ENCODE measurements at places on chromosomes 4 and X. TPM values are rescaled to one million over a fixed set of nuclear protein-coding genes. Genes with fewer than 3 reads are reported as not detected.

Gene PRRG3
- 0.91 TPM for total RNA-seq

Gene P2RY4
- total RNA-seq: 0.23 TPM

DNA sequence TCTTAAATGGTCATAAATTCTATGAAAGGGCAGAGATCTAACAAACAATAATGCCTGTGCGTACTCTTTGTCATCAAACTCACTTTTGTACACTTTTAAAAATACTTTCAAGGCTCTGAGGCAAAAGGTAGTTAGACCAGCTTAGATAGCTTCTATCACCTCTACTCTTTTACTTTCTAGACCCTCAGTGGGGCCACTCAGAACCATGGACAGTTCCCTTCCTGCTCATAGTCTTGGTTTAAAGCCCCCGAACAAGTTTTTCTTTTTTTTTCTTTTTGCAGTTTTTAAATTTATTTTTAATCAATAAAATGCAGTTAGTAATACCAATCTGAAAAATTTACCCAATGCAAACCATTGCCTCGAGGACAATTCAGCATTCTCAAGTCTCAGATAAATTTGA, 460.5 kb upstream of the CNKSR2 start:
- DNase-seq: no peak

DNA sequence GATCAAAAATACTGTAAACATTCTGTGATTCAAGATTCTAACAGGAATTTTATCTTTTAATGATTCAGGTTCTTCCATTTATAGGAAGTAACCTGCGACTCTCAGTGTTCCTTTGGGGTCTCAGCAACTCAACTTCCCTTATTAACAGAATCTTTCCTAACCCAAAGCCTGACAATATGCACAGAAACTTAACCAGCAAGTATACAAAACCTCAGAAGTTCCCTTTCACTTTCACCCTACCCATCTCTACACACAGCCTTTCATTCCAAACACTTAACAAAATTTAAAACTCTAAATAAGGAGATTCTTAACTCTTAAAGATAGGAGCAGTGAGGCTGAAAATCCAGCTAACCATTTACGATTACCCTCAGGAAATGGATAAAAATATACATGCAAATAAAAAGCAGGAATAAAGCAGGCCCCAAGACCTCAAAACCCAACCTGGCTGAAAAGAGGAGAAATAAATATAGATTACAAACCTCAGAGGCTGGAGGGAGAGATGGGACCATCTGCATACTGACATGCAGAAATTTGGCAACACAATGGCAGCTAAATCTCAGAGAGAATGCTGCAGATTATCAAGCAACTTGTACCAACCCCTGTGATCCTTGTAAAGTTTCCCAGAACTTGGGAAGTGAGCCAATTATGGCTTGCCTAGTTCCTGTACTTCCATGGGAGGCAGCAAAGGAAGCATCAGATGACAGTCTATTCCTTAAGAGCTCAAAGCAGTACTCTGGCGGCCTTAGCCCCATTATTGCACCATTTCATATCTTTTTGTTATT, 101.0 kb downstream of the ATP11C start:
- DNase-seq: no peak

Gene HERC5
- total RNA-seq: 4.0 TPM

- DNase-seq: no peak
Measured at GRCh38 chr4:139654516-139654915, 11.1 kb upstream of the MGST2 start.

Gene EDA2R
- total RNA-seq: 3.4 TPM

Gene GUCY2F
- total RNA-seq: not detected

Gene IGFBP7
- 1,070 TPM for total RNA-seq

GRCh38 chrX:2698604-2699003, 7.5 kb downstream of the CD99 start:
- no peak for DNase-seq

Gene NONO
- 191 TPM for total RNA-seq

DNA sequence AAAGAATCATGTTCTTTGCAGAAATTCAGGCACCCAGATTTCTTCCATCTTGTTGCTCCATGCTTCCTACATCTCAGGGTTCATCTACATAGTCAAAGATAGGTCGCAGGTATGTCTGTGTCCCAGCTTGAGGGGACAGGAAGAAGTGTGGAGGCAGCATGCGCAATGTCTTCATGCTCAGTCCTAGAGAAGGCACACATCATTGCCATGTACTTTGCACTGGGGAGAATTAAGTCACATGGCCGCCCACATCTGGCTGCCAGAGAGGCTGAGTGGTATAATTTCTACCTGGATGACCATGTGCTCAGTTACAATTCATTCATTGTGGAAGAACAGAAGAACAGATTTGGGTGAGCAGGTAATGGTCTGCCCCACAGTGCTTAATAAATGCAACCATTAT, 54.1 kb downstream of the GAB1 start:
- no peak for DNase-seq

Gene SMIM10
- 11.8 TPM for total RNA-seq

DNA sequence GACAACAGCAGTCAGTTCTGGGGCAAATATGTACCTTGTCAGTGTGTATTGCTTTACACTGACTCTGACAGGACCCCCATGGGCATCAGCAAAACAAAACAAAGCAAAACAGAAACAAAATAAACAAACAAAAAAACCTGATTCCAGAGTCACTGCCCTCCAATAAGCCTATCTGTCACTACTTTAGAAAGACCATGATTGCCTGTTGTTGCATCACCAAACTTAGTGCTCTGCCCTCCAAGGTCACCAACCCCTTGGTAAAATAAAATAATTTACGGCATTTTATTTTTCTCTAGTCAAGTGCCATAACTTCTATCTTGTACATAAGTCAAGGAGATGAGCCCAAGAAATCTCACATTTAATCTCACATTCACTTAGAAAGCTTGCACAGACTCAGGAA, 120.9 kb upstream of the ADAMTS3 start:
- DNase-seq: no peak

GRCh38 chr4:25207997-25208396, 25.8 kb upstream of the PI4K2B start:
- no peak for DNase-seq

Gene SULT1E1
- total RNA-seq: not detected

DNA sequence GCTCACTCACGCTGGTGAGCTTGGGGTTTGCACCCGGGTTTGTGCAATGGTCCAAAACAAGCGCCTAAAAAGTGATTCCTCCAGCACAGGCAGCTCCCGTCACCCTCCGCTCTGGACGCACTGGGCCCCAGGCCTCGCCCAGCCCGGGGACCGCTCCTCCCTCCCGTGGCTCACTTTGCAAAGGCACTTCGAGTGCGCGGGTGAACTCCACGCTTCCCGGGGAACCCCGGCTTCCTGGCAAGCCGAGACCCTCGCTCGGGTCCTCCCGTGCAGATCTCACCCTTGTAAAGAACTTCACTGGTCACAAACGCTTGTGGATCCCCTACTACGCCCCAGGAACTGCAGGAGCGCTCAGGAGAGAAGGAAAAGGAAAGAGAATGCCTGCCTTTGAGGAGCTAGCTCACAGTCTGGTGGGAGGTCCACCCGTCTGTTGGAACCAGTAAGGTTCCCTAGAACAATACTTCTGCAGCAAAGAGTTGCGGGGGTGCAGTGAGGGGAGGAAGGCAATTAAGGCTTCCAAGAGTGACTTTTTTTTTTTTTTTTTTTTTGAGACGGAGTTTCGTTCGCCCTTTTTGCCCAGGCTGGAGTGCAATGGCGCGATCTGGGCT, at the start of gene CTPS2:
Gene CTPS2, minus strand, starts transcription at position 122 of the 608 bp plus-strand sequence. CDS start 9,767 bp downstream, outside the sequence.
- DNase-seq: no peak

GRCh38 chr4:20084488-20084887, 167.2 kb upstream of the SLIT2 start:
- no peak for DNase-seq

Gene TENM3
- 16.2 TPM for total RNA-seq

- no peak for DNase-seq
Measured at GRCh38 chr4:127410644-127411043, 222.1 kb upstream of the INTU start.

DNA sequence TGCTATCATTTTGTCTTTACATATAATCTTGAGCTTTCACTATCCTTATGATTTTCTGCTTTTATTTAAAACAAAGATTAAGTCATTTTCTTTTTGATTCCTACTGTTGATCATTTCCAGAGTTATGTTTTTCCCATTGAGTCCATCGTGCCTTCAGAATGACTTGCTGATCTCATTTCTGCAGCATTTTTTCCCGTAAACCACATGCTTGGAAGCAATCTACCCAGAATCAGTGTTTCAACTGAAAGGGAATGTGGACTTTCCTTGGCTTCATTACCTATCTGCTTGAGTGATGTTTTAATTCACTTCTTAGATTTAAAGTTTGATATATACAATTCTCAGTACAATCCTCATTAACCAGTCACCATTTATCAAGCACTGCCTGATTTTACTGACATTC, 192.4 kb upstream of the FSTL5 start:
- no peak for DNase-seq

GRCh38 chr4:128570387-128570975, 239.0 kb upstream of the JADE1 start:
- no peak for DNase-seq

GRCh38 chrX:9390693-9391368, 74.0 kb upstream of the TBL1X start:
- DNase-seq: no peak

DNA sequence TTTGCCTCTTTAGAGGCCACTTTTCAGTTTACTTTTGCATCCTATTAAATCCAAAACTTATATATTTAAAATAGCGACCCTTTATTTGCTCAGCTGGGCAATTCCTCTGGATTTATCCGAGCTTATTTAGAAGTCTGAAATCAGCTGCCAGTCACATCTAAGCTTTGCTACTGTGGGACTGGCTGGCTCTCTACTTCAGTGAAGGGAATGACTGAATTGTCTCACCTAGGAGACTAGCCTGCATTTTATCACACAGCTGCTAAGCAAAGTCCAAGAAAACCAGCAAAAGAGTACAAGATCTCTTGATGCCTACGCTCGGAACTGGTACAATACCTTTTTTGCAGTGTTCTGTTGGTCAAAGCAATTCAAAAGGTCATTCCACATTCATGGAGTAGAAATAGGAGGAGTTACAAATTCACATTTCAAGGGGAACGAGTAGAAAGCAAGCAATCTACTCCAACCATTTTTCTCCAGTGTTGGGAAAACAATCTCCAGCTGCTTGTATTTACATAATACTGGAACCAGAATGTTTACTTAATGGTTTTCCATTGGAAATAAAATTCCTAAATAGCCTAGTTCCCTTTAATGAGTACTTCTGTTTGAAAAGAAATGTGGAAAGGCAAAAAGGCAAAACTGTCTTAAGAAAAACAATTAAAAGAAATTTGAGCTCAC, 160.2 kb downstream of the MAGEB5 start:
- no peak for DNase-seq

Gene CXCL3
- total RNA-seq: not detected

- no peak for DNase-seq
Measured at GRCh38 chr4:92021203-92021602, 282.6 kb upstream of the GRID2 start.

DNA sequence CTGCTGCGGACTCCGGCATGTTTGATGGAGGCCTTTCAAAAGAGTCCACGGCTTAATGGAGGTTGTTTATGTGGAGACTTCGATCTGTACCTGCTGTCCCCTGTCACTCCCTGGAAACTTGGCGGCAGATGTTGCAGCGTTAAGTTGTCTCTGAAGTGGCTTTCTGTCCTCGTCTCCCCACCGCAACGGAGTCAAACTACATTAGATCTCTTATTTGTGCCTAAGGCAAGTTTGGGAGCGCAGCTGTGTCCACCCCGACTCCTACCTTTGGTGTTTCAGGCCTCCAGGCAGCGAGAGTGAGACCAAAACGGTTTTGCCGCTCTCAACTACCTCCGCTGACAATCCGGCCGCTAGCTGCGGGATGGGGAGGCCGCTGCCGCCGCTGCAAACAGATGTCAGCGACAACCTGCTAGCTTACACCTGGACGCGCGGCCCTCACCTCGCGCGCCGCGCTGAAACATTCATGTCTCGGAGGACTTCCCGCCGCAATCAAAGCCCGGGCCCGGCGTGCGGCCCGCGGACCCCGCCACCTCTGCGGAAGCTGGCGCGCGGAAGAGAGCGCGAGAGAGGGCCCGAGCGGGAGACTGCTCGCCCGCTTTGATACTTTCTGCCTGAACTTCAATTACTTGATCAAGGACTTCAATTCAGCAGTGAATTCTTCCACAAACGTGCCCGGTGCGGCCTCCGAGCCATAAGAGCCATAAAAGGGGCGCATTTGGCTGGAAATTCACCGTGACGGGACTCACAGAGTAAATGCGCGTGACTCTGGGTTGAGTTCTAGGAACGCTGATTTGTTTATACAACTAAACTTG, 108.4 kb downstream of the ANTXR2 start:
- no peak for DNase-seq

GRCh38 chr4:22500831-22501714, 14.8 kb downstream of the ADGRA3 start:
- DNase-seq: peak; percentile 62

DNA sequence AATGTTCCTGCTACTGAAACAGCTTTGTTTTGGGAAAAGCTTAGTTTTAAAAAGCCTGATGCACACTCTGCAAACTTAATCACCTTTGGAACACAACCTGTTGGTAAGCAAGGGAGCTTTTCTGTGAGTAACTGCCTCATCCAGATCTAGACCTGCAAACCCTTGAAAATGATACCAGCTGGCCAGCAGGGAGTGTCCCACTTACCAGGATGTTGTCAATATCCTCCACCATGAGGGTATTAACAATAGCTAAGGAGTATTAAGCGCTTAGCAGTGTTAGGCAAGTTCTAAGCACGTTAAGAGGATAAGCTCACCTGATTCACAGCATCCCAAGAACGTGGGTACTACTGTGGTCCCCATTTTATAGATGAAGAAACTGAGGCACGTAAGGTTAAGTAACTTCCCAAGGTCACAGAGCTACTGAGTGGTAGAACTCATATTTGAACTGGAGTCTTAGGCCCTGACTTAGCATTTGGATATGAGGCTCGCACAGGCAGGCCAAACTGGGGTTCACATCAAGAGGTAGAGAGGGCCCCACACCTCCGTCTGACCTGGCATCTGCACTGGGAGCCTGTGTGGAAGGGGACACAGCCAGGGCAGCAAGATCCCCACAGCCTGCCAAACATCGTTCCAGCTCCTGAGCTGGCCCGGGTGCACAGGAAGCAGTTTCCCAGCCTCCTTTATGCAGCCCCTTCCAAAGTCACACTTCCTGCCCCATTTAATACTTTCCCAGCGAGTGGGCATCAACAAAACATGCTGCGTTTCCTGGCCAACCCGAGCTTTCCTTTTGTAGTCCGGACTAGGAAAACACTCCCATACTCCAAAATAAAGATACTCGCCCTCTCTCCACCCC, 32.7 kb downstream of the IRF2 start:
- no peak for DNase-seq

GRCh38 chrX:65034668-65035445, 58.6 kb upstream of the ZC4H2 start:
- DNase-seq: no peak

Gene MAGEC3
- not detected for total RNA-seq

- no peak for DNase-seq
Measured at GRCh38 chr4:3296651-3297050, 3.8 kb downstream of the RGS12 start.

DNA sequence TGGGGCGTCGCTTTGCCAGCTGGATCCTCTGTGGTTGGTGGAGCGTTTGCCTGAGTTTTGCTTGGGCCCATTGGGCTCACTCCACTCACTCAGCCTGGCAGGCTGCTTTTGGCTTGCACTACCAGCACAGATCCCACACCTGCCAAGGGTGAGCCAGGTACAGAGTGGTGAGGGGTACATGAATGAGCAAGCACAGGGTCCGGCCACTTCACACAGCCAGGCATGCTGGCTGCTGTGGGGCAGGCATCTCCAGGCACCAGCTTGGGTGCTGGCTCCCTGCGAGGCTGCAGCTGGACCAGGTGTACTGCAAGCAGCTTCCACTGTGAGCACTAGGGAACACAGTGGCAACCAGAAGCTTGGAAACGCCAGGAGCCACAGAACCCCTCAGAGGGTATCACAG, 60.1 kb upstream of the NPNT start:
- no peak for DNase-seq
